ENCODE measurements at places on chromosomes 4 and X.
A peak's percentile ranks its signal among the peaks of the same experiment; 100 is the strongest.

DNA sequence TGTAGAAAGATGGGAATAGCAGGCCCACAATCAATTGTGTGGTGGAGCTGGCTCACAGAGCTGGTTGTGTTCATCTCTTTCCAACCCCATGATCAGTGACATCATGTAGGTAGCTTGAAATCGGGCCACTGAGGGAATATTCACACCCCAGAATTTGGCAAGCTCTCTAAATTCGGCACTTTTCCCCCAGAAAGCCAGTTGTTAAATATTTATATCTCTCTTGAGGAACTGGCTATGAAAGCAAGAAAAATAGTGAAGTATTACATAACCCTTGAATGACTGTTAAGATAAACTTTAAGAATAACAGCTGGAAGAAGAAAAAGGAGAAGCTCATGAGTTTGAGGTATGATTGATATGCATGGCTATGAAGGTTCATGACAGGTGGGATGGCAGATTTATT lies 38.9 kb downstream of the GPRIN3 start:
- no peak for DNase-seq

- no peak for DNase-seq
Observed at GRCh38 chr4:101782546-101782945, 8.0 kb upstream of the BANK1 start.

- no peak for DNase-seq
Observed at GRCh38 chr4:79074040-79074439, 134.8 kb upstream of the PAQR3 start.

GRCh38 chrX:34437586-34437985 lies 219.5 kb downstream of the TMEM47 start:
- DNase-seq = no peak

DNA sequence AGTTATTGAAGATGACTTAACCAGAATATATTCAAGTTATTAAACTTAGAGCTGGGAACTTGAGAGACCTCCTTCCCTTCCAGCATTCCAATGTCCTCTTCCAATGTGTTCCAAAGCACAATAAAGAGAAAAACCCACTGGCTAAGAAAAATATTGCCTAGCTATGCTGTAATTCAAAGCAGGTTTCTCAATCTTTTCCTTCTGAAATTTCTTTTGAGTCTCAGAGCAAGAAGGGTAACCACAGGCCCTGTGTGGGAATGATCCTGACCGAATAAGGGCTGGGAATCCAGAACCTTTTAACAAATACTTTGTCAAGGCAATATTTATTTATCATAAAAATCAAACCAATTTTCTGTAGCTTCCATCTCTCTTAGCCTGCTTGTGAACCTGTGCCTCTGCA lies 150.7 kb upstream of the SFRP2 start:
- DNase-seq = no peak

- DNase-seq = no peak
Observed at GRCh38 chrX:72604705-72605104, 32.1 kb upstream of the HDAC8 start.

- DNase-seq = no peak
Observed at GRCh38 chr4:17085416-17085815, 187.0 kb upstream of the LDB2 start.

DNA sequence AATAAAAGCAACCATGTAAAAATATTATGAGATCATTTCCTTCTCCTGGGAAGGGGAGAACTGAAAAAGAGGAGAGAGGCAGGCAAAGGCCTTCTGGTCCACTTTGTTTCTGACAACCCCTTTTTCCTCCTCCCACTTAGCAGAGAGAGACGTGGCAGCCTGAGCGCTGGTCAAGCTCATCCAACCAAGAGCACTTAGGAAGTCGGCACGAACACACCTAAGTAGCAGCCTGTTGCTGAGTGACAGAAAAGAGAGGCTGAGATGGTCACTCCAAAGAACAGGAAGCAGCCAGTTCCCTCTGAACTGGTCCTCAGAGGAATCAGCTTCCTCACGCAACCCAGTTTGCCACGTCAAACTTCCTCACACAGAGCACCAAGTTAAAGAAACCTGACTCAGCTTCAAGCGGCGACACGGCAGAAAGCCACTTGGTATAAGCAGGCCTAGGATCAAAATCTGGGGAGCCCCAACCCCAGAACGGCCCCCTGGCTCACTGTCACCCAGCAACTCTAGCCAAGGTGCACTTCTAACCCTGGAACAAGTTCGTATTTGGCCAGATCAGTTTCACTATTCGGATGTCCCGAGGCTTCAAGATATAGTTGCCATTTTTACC lies 861 bp downstream of the SEC24D start:
- DNase-seq = peak; percentile 29

GRCh38 chrX:7815166-7815805 lies 27.7 kb upstream of the VCX start:
- no peak for DNase-seq

DNA sequence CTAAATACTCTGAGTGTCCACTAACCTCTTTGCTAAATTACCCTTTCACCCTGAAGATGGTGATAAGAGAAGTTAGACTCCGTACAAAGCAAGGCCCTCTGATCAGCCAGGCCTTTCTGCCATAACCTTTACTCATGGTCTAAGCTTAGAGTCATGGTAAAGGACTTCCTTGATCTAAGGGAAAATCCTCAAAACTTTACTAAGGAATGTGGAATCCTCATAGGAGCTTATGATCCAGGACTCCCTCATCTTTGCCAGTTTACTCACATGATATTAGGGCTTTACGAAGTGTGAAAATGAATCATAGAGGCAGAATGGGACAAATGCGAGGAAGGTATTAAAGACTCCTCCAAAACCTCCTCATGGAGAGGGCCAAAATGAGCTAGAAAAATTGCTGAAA lies 7.9 kb upstream of the FAM13A start:
- DNase-seq = no peak

GRCh38 chr4:117063961-117064696 lies 21.2 kb downstream of the TRAM1L1 start:
- no peak for DNase-seq

DNA sequence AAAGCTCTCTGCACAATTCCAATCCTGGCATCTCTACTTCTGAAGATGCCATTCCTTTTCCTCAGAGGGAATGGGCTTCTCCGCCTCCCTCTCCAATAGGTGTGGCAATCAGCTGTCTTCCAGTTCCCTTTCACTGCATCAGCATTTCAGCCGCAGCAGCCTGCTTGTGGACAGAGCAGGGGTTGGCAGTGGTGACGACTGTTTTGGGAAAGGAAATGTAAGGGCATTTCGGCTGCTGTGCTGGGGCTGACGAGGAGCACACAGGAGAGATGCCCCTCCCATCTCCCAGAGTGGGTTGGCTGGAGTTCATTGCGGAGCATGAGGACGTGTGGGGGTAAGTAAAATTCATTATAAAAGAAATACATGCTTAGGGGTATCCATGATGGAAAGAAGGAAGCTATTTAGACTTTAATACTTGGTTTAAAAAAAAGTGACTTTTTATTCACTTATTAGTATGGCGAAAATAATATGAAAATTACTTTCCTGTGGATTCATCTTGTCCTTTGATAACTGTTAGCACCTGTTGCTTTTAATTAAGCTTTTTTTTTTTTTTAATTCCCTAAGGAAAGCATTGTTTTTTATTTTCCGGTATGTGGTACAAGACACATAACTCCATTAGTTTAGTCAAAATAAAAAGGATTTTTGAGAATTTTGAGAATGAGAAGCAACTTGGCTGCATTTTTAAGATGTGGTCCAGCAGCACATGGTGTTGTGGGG lies at the start of gene LIMCH1:
TSS of gene LIMCH1 (plus strand) at position 141 of the 717 bp plus-strand sequence. CDS start 67,839 bp downstream, outside the sequence.
- no peak for DNase-seq

Data from stimulated activated CD4-positive, alpha-beta T cell treated with anti-CD3 and anti-CD28 coated beads, Interleukin-15, amount 100 ng/mL, for 48 hours (primary cell).